ENCODE measurements at places on chromosomes 11 and 22.

- no peak for DNase-seq
Measured at GRCh38 chr22:19882446-19883381, 28.0 kb upstream of the GNB1L start.

GRCh38 chr11:68759991-68760390, 8.7 kb upstream of the TESMIN start:
- no peak for DNase-seq

GRCh38 chr22:20354238-20354975, 34.5 kb upstream of the DGCR6L start:
- DNase-seq, result no peak

DNA sequence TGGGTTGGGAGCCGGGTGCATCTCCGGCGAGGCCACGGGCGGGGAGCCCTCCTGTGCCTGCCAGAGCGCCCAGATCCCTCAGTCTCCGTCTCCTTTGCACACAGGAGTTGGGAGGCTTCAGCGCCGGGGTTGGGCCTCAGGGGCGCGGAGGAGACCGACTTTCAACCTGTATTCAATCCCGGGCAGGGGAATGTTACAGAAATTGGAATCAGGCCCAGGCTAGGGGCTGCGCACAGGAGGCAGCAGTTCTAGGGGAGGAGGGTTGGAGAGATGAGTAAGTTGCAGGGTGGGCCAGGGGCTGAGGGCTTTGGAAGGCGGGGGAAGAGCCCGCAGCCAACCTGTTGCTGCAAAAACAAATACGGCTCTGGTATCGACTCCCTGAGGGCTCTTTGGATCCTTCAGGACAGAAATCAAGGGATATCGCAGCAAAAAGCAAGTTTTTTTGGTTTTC, 640 bp upstream of the KCNA4 start:
- no peak for DNase-seq

GRCh38 chr11:126115127-126115495, 52.4 kb upstream of the CDON start:
- no peak for DNase-seq

DNA sequence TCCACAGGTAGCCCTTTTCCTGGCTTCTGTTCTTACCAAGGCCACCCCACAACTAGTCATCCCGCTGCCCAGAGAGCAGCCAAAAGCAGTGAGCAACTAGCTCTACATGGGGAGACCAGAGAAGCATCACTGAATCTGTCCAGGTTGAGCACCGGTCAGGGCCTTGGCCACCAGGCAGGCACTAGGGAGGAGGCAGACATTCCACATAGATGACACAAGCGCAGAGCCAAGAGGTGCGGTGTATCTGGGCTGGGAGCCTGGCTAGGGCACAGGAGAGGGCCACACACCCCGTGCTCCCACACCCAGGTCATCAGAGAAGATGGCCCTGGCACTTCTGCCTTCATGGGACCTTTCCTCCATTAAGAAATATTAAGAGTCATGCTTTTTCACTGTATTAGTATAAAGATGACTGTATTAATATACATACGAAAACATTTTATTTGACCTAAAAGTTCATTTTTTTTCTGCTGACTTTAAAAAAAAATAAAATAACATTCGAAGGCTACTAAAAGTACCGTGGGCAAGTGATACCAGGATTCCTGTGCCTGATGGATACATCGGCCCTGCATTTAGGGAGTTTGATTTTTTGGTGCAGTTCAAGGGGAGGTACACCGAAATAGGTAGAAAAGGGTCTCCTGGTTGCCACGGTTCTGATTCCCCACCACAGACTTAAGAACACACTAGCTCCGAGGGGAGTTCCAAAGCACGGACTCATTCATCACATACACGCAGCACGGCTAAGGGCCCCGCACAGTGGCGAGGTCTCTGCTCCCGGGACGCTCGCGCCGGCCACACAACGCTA, 1.2 kb downstream of the DGCR2 start:
- no peak for DNase-seq

DNA sequence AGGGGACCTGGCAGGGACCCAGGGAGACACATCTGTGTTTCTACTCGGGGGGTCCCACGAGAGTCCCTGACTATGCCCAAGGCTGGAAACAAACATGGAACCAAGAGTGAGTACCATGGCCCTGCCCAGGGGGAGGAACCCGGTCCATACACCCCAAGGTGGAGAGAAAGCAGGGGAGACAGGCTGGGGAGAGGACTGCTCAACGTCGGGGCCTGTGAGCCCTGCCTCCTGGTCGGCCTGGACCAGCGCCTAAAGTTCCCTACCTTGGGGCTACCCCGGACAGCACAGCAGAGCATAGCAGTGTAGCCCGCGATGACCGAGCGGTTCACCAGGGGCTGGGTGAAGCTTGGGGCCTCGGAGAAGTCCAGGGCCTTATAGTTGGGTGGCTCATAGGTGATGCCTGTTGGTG, 20.2 kb downstream of the MYBPC3 start:
- DNase-seq, result no peak

DNA sequence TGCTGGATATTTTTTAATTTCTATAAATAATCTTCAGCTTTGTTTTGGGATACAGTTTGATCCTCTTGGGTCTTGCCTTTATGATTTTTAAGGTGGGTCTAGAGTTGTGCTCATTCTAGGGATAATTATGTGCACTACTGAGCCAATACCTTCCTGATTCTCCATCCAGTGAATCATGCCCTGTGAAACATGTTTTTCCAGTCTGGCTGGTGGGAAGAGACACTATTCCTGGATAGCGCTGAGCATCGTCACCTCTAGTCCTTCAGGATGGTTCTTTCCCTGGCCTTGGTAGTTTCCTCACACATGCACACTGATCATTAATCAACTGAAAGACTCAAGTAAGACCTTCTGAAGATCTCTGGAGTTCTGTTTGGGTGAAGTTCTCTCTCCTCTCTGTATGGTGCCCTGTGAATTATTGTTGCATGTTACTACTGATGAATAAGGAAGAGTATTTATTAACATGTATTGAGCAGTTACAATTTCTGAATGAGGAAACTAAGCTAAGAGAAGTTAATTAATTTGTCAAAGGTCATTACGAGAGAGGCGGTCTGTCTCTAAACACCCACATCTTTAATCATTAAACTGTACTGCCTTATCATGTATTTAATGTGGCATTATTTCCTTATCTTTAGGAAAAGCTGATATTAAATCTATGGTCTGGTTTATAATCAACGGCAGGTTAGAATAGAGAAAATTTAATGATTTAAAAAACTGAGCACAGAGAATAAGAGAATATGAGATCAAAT, 39.1 kb upstream of the LIPT2 start:
- no peak for DNase-seq

GRCh38 chr22:30928401-30928800, 40.2 kb downstream of the MORC2 start:
- no peak for DNase-seq

DNA sequence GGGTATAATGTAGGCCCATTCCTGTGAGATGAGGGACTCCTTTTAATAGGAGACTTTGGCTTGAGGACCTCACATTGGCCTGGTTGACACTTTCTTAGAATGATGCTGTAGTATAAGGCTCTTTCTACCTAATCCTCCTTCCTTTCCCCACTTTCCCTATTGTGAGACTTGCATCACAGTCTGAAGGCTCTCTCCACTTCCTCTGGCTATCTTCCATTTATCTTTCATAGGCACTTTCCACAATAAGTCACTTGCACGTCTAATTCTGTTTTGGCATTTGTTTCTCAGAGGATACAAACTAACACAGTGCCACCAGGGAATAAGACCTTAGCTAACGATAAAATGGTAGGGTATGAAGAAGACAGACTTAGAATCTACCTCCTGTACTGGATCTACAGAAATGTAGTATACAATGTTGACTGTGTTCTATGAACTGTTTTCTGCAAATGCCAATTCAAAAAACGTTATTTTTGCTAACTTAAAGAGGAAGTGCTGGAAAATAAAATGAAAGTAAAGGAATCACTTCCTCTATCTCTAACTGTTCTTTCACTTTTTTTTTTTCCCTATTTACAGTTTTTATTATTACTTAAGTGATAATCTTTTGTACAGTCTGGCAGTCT, 17.9 kb upstream of the PDE3B start:
- no peak for DNase-seq

DNA sequence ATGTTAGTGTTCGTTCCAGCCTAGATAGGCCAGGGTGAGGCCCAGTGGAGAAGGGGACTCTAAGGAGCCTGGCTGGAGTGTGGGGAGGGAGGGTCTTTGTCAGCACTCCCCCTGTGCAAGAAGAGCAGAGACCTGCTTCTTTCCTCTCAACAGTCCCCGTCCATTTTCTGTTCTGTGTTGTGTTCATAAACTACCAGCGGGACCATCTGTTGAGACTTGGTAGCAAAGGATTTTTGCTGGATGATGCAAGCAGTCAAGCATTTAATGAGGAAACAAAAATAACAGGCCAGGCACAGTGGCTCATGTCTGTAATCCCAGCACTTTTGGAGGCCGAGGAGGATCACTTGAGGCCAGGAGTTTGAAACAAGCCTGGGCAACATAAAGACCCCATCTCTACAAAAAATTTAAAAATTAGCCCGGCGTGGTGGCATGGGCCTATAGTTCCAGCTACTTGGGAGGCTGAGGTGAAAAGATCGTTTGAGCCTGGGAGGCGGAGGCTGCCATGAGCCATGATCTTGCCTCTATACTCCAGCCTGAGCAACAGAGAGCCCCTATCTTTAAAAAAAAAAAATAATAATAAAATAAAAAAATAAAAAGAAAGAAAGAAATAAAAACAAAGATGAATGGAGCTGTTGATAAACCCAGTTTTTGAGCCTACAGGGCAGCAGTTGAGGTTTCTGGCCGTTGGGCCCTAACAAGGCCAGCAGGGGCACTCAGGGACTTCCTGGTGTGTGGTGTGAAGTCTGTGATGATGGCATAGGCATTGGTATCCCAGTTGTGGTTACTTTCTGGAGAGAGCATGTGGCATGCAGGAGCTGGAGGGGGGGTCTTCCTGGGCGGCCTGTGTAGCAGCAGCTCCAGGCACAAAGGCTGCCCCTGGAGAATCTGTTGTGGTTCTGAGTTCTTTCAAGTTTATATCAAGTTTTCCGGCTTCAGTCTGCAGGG, 1.7 kb upstream of the TXNRD2 start:
- DNase-seq, result peak; percentile 39

DNA sequence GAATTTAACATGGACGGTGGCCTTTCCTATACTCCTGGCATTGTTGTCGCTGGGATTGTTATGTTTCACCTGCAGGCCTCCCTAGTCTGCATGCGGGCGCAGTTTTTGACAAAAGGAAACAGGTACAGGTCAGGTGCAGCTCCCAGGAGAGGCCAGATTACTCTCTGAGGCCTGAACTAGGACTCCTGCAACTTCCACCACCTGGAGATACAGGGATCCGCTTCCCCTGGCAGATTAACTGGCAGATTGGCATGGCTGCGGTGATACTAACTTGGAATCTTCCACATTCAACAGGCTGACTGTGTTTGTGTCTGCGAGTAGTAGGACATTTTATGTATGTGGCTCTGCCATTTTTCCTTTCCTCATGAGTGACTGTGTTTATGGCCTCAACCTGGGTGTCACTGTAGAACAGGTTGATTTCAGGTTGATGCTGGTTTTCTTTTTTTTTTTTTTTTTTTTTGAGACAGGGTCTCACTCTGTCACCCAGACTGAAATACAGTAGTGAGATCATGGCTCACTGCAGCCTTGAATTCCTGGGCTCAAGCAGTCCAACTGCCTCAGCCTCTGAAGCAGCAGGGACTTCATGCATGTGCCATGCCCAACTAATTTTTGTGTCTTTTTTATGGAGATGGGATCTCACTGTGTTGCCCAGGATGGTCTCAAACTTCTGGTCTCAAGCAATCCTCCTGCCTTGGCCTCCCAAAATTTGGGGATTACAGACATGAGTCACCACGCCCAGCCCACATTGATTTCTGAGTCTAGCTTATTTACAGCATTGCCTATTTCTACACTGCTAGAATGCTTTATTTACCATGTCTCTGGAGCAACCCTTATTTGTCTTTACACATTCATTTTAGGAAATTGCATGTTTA, 1.7 kb upstream of the USP28 start:
- no peak for DNase-seq

DNA sequence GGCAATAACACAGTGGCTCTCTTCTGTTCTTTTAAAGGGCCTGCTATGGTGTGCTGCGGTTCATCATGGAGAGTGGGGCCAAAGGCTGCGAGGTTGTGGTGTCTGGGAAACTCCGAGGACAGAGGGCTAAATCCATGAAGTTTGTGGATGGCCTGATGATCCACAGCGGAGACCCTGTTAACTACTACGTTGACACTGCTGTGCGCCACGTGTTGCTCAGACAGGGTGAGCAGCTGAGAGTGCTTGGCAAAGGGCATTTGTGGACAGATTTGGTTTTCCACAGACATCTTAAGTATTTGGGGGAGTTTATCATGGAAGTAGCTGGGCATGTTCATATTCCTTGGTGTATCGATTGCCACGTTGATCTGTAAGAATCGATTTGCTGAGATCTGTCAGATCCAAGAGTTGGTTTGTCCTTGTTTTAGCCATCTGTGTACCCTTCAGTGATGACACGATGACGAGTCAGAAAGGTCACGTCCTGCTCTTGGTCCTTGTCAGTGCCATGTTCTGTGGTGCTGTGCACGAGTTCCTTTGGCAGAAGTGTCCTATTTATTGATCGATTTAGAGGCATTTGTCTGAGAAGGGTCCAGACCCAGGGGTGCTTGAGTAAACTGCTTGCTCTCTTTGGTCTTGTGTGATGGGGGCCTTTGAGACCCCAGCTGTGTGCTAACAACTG, 4.8 kb downstream of the RPS3 start:
- no peak for DNase-seq

- no peak for DNase-seq
Measured at GRCh38 chr22:31038686-31039085, 42.4 kb upstream of the SMTN start.

DNA sequence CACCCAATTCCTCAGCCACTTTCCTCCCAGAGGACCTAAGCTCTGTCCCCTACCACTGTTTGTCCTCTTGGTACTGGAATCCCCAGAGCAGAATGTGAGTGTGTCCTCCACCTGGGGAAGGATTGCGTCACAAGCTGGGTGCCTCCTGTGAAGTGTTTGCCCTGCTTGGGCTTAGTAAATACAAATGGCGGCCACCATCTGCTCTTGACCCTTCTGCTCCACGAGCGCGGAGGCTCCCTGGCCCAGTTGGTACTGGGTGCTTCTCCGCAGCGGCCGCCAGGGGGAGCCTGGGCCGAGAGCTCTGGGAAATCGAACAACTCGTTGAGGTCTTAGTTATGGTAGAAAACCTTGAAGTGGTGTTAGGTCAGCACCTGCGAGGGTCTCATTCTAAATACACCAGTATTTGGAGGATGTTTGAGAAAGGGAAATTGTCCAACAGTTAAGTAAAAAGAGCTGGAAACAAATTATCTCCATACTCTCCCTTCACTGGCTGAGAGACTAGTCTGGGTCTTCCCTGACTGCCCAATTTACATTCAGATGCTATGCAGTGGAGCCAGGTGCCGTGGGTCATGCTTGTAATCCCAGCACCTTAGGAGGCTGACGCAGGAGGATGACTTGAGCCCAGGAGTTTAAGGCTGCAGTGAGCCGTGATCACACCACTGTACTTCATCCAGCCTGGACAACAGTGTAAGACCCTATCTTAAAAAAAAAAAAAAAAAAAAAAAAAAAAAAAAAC, 74.6 kb upstream of the TEAD1 start:
- peak; percentile 69 for DNase-seq

GRCh38 chr11:72584939-72585597, 89.2 kb downstream of the PDE2A start:
- DNase-seq, result no peak

GRCh38 chr11:86091566-86091965, 22.7 kb upstream of the PICALM start:
- DNase-seq, result no peak

GRCh38 chr11:63502252-63502820, 3.5 kb upstream of the LGALS12 start:
- peak; percentile 47 for DNase-seq
